Stomach (tissue), 19 donors: ENCODE measurements at places on chromosomes 3 and 15. TPM values are rescaled to one million over a fixed set of nuclear protein-coding genes. Genes with fewer than 3 reads are reported as not detected.
A peak's percentile ranks its signal among the peaks of the same experiment; 100 is the strongest.

GRCh38 chr3:31196881-31197364, 302.5 kb upstream of the GADL1 start:
- no peak overlapping the region for H3K4me3 ChIP-seq
- H3K27ac ChIP-seq, result no peak overlapping the region
- H3K4me1 ChIP-seq, result no peaks in the 10 kb centered on the region

GRCh38 chr15:92733934-92734521, 78.5 kb upstream of the FAM174B start:
- peak; percentile 79 for DNase-seq
- H3K4me1 ChIP-seq, result peaks cover 12% of the 10 kb centered on the region
- peak overlapping the region; percentile 71 for H3K27ac ChIP-seq

DNA sequence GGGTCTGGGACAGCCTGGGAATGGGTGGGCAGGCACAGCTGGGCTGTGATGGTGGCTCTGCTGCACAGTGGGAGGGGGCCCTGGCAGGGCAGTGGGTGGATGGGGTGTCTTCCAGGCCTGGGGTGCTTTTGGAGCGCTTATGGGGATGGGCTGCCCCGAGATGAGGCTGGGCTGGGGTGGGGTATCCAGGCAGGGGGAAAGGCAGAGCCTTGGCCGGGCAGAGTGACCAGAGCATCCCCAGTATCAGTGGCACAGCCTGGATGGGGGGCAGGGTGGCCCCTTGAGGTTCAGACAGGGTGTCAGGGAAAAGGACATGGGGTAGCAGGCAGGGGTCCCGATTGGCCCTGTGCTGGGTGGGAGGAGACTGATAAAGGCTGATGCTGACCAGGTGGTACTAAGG, 26.6 kb downstream of the HDAC11 start:
- H3K4me1 ChIP-seq, result no peaks in the 10 kb centered on the region
- no peaks in the 10 kb centered on the region for H3K27me3 ChIP-seq
- H3K27ac ChIP-seq, result no peak overlapping the region
- no peak overlapping the region for H3K4me3 ChIP-seq

- H3K27me3 ChIP-seq, result no peaks in the 10 kb centered on the region
- no peak for DNase-seq
- H3K27ac ChIP-seq, result no peak overlapping the region
- H3K4me3 ChIP-seq, result no peak overlapping the region
These were observed 78.1 kb downstream of the LRRFIP2 start for GRCh38 chr3:37096288-37096687.

DNA sequence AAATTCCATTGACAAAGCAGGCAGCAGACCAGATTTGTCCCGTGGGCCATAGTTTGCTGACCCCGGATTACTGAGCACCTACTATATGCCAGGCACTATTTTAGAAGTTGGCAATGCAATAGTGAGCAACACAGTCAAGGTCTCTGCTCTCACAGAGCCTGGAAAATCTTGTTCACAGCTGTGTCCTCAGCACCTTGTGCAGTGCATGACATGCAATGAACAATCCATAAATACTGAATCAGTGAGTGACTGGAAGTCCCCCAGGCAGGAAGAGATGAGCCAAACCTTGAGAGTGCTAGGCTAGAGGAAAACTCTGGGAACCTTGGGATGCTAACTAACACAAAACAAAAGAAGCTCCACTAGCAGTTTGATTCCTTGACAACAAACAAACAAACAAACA, 14.4 kb downstream of the TM4SF1 start:
- no peak overlapping the region for H3K4me3 ChIP-seq
- no peaks in the 10 kb centered on the region for H3K4me1 ChIP-seq
- H3K27ac ChIP-seq, result no peak overlapping the region
- DNase-seq, result no peak

- no peaks in the 10 kb centered on the region for H3K4me1 ChIP-seq
- H3K4me3 ChIP-seq, result no peak overlapping the region
- no peaks in the 10 kb centered on the region for H3K36me3 ChIP-seq
- no peak overlapping the region for H3K27ac ChIP-seq
- H3K27me3 ChIP-seq, result no peaks in the 10 kb centered on the region
- DNase-seq, result no peak
These were observed 16.9 kb downstream of the FAM43A start for GRCh38 chr3:194702545-194702944.

- H3K4me3 ChIP-seq, result no peak overlapping the region
- H3K27ac ChIP-seq, result no peak overlapping the region
- peaks cover 28% of the 10 kb centered on the region for H3K4me1 ChIP-seq
- no peak for DNase-seq
- no peaks in the 10 kb centered on the region for H3K27me3 ChIP-seq
- H3K36me3 ChIP-seq, result no peaks in the 10 kb centered on the region
These were observed 105.6 kb upstream of the TGFBR2 start for GRCh38 chr3:30500666-30501399.

DNA sequence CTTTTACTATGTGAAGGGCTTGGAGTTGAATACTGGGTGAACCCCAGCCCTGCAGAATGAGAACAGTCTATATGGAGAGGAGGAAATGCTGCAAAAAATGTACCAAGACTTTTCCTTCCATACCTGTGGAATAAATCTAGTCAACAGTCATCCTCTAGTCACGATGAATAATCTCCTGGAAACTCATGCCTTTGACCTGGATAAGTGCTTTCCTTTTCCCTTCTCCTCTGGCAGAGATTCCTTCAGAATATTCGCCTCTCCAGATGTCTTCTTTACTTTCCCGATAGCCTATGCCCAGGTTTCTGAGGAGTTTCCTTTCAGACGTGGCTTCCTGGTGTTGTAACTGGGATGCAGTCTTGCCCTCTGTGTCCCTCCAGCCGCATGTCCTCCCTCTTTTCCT, 28.1 kb downstream of the CCNL1 start:
- DNase-seq, result no peak
- H3K4me1 ChIP-seq, result peaks cover 91% of the 10 kb centered on the region
- no peaks in the 10 kb centered on the region for H3K27me3 ChIP-seq
- H3K36me3 ChIP-seq, result no peaks in the 10 kb centered on the region
- no peak overlapping the region for H3K4me3 ChIP-seq

DNA sequence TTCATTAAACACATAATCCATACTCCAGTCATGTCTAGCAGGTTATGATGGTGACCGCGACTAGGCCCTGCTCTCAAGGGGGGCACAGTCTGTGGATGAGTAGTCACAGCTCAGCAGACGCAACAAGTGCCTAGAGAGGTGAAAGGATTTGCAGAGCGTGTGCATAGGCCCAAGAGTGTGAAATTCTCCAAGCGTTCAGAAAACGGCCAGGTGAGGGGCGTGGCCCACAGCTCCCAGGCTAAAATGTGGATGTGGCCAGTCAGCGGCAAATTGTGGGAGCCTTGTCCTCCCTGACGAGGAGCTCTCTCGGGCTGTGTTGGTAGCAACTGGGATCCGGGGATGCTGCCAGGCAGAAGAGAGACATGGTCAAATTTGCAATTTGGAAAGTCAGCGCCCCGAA, 46.4 kb upstream of the TSEN2 start:
- H3K27me3 ChIP-seq, result no peaks in the 10 kb centered on the region
- peaks cover 17% of the 10 kb centered on the region for H3K36me3 ChIP-seq
- peaks cover 14% of the 10 kb centered on the region for H3K4me1 ChIP-seq
- no peak overlapping the region for H3K4me3 ChIP-seq
- no peak overlapping the region for H3K27ac ChIP-seq

- DNase-seq, result no peak
- H3K27me3 ChIP-seq, result no peaks in the 10 kb centered on the region
- H3K27ac ChIP-seq, result no peak overlapping the region
- no peaks in the 10 kb centered on the region for H3K36me3 ChIP-seq
These were observed 151.0 kb upstream of the ROBO2 start for GRCh38 chr3:76888856-76889255.

GRCh38 chr15:89121414-89121813, 33.2 kb downstream of the ABHD2 start:
- DNase-seq, result peak; percentile 56
- H3K36me3 ChIP-seq, result peaks cover 67% of the 10 kb centered on the region
- H3K27ac ChIP-seq, result peak overlapping the region; percentile 82
- H3K27me3 ChIP-seq, result no peaks in the 10 kb centered on the region
- H3K4me3 ChIP-seq, result no peak overlapping the region
- peaks cover 95% of the 10 kb centered on the region for H3K4me1 ChIP-seq

- H3K4me3 ChIP-seq, result no peak overlapping the region
- no peaks in the 10 kb centered on the region for H3K36me3 ChIP-seq
- H3K4me1 ChIP-seq, result no peaks in the 10 kb centered on the region
- no peak for DNase-seq
- no peaks in the 10 kb centered on the region for H3K27me3 ChIP-seq
These were observed 222.8 kb downstream of the PTPRG start for GRCh38 chr3:61783993-61784718.

GRCh38 chr3:188122571-188123169, 31.3 kb upstream of the LPP start:
- H3K4me3 ChIP-seq, result no peak overlapping the region
- H3K27ac ChIP-seq, result peak overlapping the region; percentile 35
- peaks cover 19% of the 10 kb centered on the region for H3K4me1 ChIP-seq
- no peaks in the 10 kb centered on the region for H3K36me3 ChIP-seq
- no peaks in the 10 kb centered on the region for H3K27me3 ChIP-seq

- H3K4me1 ChIP-seq, result no peaks in the 10 kb centered on the region
- no peak overlapping the region for H3K27ac ChIP-seq
- H3K36me3 ChIP-seq, result no peaks in the 10 kb centered on the region
- H3K27me3 ChIP-seq, result no peaks in the 10 kb centered on the region
- no peak overlapping the region for H3K4me3 ChIP-seq
These were observed 220.4 kb downstream of the OSBPL10 start for GRCh38 chr3:31760654-31761053.

GRCh38 chr3:99958222-99958912, 140.7 kb downstream of the CMSS1 start:
- H3K4me3 ChIP-seq, result no peak overlapping the region
- no peak for DNase-seq

- H3K4me3 ChIP-seq, result no peak overlapping the region
- H3K4me1 ChIP-seq, result peaks cover 89% of the 10 kb centered on the region
- DNase-seq, result no peak
- no peak overlapping the region for H3K27ac ChIP-seq
- H3K36me3 ChIP-seq, result no peaks in the 10 kb centered on the region
These were observed 442.2 kb downstream of the SHQ1 start for GRCh38 chr3:72405943-72406566.

The FSIP1 gene
- polyA plus RNA-seq, result 0.08 TPM

The BFSP2 gene
- polyA plus RNA-seq, result 1.4 TPM

The CCDC191 gene
- 1.4 TPM for polyA plus RNA-seq

The CIAO2A gene
- 158 TPM for polyA plus RNA-seq

The BLM gene
- 1.1 TPM for polyA plus RNA-seq

The TERC gene
- polyA plus RNA-seq, result not detected

The PIK3R4 gene
- polyA plus RNA-seq, result 13.6 TPM

The CHMP2B gene
- polyA plus RNA-seq, result 27.3 TPM

The PRSS50 gene
- polyA plus RNA-seq, result 0.10 TPM
